ENCODE measurements at places on chromosomes 12 and 14.
A peak's percentile ranks its signal among the peaks of the same experiment; 100 is the strongest.

- peak; percentile 85 for DNase-seq
Measured at GRCh38 chr14:104138098-104138717, at the start of gene KIF26A. KIF26A (plus strand) TSS chr14:104138587; CDS start chr14:104138723, 136 bp downstream.

GRCh38 chr14:90373887-90374286, 22.9 kb upstream of the CALM1 start:
- DNase-seq = no peak

GRCh38 chr12:52971679-52972329, 22.9 kb downstream of the KRT18 start:
- DNase-seq = no peak

- DNase-seq = no peak
Measured at GRCh38 chr12:50507930-50508329, 3.1 kb downstream of the DIP2B start.

GRCh38 chr14:54698966-54699530, 132.1 kb downstream of the SAMD4A start:
- no peak for DNase-seq

- DNase-seq = no peak
Measured at GRCh38 chr12:46383654-46384450, 11.3 kb upstream of the SLC38A2 start.

DNA sequence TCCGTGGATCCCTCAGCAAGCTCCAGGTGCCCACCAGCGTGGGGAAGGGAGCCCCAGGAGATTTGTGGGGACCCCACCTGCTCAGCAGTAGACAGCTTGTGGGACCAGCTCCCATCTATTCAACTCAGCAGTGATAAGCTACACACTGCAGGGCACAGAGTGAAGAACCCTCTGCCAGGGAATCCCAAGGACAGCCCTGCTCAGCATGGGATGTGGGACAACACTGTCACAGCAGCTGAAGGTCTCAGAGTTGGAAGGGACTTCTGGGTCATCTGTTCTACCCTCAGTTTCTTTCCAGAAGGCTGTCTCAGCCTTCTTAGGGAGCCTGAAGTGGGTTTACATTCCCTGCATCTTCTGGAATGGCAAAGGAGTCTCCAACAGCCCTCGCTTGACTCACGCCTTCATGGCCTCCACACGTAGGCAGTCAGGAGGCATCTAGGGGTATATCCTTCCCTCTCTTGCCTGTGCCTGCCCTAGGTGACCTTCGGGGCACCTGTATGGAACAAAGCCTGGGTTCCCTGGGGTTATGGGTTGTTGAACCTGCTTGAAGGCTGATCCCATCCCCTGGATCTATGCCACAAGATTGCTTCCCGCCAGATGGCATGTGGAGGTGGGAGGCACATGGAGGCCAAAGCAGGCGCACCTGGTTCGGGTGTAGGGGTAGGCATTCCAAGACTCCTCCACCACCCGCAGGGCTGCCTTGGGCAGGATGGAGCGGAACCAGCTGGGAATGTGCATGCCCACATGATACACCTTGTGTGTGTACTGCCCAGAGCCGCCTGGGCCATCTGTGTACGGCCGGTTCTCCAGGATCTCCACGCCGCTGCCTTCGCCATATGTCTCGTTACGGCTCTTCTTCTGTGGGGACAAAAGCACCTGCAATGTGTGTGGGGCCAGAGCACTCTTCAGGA, 33.0 kb downstream of the ARL6IP4 start:
- DNase-seq = no peak

GRCh38 chr14:101508948-101509729, 52.2 kb upstream of the DIO3 start:
- DNase-seq = no peak

- DNase-seq = no peak
Measured at GRCh38 chr12:29176941-29177340, 27.9 kb downstream of the FAR2 start.

- no peak for DNase-seq
Measured at GRCh38 chr12:47560415-47560814, 145.4 kb downstream of the RPAP3 start.

GRCh38 chr14:53432378-53432802, 279.3 kb upstream of the DDHD1 start:
- peak; percentile 21 for DNase-seq

GRCh38 chr14:58439476-58439875, 12.0 kb downstream of the KIAA0586 start:
- no peak for DNase-seq

GRCh38 chr12:18427520-18427919, 166.2 kb downstream of the PIK3C2G start:
- DNase-seq = no peak

DNA sequence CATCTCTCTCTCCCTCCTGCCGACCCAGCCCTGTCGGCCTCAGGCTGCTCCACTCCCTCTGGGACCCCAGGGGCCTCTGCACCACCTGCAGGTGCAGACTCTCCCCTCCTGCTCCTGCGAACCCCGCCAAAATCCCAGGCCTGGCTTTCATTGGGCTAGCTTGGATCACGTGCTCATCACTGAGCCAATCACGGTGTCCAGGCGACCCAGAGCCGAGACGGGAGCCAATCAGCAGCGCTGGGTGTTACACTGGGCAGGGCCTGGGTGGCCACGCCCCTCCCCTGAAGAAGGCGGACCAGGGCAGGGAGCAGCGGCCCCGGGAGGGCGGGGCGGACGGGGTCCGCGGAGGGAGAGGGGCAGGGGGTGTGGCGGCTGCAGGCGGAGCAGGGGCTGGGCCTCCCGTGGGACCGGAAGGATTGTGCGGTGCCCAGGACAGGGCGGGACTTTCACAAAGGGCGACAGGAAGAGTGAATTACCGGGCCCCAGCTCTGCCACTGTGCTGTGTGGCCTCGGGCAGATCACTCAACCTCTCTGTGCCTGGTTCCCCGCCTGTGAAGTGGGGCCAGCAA, 66.6 kb upstream of the FBRSL1 start:
- no peak for DNase-seq

DNA sequence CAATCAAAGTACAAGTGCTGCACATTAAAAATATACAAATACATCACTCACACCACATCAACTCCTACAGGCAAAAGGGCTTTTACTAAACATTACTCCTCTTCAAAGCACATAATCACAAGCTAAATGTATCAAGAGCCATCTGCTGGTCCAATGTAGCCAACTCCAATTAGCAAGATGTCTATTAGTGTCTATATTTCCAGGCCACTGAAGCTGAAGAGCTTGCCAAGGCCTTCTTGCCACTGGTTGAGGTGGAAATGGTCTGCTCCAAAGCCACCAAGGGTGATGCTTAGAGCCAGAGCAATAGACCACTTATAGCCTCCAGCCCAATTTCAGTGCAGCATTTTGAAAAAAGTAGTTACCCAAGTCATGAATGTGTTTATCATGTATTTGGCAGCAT, 54.4 kb downstream of the RASSF9 start:
- no peak for DNase-seq

DNA sequence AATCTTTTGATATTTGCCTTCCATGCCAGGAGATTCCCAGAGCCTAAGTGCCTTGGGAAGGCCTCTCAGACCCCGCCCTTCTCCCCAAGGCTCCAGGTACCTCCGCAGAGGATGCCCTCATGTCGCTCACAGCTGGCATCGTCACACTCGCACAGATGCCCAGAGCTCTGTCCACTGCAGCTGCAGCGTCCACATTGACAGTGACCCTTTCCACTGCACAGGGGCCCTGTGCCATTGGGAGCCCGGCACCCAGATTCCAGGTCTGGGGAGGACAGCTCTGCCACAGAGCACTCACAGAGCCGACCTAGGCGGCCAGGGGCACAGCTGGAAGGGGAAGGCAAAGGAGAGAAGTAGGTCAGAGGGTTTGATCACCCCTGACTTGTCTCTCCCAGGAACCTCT, 12.3 kb upstream of the CSAD start:
- no peak for DNase-seq

DNA sequence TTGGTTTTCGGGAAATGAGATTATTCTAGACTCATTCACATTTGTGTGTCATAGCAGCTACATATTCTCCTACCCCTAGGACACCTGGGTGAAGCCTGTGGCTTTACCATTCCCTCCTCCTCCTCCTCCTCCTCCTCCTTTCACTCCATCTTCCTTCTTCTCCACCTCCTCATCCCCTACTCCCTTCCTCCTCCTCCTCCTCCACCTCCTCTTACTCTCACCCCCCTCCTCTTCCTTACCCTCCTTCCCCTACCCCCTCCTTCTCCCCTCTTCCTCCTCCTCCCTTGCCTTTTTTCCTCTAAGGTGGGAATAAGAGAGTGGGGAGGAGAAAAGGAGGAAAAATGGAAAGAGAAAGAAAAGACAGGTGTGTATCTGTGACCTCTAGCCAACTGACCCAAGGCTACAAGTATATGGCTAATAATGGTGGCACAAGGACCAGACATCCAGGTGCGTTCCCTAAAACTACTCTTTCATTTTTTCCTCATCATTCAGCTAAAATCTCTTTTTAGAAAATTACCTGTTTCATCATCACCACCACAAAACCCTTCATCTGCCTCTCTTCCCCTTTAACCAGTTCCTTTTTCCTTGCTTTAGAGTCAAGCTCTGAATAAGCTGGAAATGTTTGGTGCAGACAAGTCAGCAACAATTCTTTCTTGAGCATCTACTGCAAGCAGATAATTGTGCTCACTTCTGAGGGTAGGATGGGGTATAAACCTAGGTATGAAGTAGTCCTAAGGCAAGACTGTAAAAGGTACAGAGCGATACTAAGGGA, 149.8 kb upstream of the FOXN3 start:
- no peak for DNase-seq

DNA sequence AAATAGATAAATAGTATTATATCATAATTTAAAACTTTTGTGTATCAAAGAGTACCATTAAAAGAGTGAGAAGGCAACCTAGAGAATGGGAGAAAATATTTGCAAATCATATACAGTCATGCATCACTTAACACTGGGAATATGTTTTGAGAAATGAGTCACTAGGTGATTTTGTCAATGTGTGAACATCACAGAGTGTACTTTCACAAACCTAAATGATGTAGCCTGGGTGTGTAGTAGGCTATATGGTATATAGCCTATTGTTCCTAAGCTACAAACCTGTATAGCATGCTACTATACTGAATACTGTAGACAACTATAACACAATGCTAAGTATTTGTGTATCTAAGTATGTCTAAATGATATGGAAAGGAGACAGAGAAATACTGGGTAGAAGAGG, 48.0 kb upstream of the ARID2 start:
- DNase-seq = no peak

GRCh38 chr12:65952737-65953209, 128.5 kb downstream of the HMGA2 start:
- no peak for DNase-seq

GRCh38 chr12:4030929-4031702, 157.9 kb upstream of the PARP11 start:
- peak; percentile 85 for DNase-seq

GRCh38 chr12:69239922-69240630, 707 bp downstream of the CPSF6 start:
- peak; percentile 67 for DNase-seq

- peak; percentile 88 for DNase-seq
Measured at GRCh38 chr12:48977290-48978281, 536 bp upstream of the WNT1 start.

GRCh38 chr14:58824796-58825195, 187.0 kb downstream of the DACT1 start:
- no peak for DNase-seq

- no peak for DNase-seq
Measured at GRCh38 chr12:30905463-30906009, 21.0 kb upstream of the TSPAN11 start.

DNA sequence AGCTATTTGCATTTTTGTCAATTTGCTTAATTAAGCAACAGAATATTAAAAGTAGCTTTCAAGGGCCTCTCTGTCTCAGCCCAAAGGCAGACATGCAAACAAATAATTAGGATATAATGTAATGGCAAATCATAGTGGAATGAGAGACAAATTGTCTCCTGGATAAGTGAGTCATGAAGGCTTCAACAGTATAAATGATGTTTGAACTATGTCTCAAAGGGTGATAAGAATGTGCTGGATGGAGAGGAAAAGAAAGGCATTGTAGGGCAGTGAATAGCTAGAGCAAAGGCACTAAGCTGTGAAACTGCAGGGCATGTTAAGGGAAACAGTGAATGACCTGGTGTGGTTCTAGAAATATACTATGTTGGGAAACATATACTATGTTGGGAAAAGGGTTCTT, 53.5 kb upstream of the PPP1R12A start:
- DNase-seq = no peak

DNA sequence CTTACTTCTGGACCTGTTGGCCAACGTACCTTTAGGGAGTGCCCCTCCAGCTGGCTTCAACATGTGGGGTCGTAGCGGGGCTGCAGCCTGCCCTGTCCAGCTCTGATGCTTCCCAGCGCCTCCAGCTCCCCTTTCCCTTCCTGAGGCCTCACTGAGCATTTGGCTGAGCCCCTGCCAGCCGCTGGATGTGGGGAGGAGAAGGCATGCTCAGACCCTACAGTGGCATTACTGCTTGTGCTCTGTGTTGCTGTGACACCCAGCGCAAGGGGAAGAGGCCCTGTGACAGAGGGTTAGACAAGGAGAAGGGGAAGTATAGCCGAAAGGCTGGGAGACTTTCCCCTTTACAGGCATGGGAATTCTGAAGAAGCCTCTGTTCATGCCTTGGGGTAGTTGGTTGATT, 145.9 kb downstream of the PRKCH start:
- DNase-seq = no peak

- DNase-seq = no peak
Measured at GRCh38 chr12:108310489-108310888, 28.6 kb downstream of the CMKLR1 start.

GRCh38 chr12:104669089-104669721, 212.5 kb downstream of the CHST11 start:
- no peak for DNase-seq

DNA sequence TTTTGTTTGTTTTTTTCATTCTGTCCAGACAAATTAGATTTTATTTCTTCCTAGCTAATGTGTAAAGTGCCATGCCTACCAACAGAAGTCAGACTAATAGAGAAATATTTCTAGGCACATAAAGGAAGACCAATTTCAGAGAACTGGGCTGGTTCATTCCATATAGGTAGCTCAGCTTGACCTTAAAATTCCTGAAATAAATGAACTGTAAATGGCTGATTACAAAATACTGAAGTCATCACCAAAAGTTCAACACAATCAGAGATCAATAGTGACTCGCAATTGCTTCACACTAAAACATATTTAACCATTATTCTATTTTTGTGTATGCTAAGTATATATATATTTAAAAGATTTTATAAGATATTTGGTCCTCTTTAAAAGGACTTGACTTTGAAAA, 34.2 kb downstream of the PTPRB start:
- no peak for DNase-seq

GRCh38 chr12:113091506-113091905, 35.0 kb downstream of the DTX1 start:
- no peak for DNase-seq

Data from H1 (cell line).